Effector CD8-positive, alpha-beta T cell (primary cell): ENCODE measurements at places on chromosomes 2 and 18.

DNA sequence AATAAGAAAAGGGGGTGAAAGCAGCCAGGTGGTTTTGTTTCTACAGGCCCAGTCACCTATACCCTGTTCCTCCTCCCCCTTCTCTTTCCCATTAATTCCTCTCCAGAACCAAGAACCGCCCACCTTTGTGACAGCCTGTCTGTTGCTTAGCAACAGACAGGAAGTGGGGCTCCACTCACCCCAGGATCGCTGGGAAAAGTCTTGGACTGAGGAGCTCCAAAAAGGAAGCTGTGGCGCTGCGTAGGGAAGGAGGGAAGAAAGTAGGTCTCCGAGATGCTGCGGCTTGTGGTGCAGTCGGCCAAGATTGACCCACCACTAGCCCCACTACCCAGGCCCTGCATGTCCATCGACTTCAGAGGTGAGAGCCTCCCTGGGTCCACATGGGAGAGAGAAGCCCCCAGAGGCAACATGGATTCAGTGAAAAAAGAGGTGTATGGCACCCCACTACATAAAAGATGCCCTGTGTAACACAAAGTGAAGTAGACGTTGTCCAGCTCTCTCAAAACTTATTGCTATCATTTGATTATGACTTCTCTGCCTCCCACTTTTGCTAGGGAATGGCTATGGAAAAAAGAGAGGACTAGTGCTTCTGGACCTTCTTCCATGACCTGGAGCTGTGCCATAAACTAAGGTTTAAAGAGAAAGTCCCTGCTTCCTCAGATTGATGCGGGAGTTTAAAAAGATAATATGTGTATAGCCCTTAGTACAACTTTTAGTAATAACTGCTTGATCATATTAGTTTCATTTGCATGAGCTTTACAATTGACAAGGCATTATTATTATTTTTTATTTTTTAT, at the start of gene FER1L5:
FER1L5 (plus strand) TSS at position 201 of the 797 bp plus-strand sequence; CDS start at position 274, 73 bp downstream.
- no peak for DNase-seq

DNA sequence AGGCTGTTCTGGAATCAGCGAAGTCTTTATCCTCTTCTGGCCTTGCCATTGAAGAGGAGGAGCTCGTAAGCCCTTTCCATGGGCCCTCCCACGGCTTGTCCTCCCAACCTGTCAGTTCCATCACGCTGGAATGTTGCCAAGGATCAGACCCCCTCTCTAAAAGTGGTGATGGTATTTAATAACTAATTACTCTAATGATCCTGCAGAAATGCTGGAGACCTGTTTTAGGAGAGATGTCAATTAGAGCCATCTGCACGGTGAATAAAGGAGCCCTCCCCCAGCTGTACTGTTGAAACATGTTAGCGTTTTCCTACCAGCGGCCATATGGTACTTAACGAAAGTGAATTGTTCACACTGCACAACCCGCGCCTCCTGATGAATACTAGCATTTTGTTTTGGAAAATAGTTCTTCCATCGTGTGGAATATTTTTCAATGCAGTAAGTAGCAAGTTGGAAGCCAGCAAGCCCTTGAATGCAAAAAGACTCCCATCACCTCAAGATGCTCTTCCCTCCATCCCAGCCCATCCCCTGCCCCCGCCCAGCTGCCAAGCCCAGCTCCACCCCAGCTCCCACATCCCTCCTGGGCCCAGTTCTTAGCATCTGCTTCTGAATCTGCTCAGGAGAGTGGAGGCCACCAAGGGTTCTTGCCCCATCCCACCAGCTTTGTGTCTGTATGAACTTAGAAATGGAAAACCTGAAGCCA, 145.4 kb downstream of the KLHL29 start:
- no peak for DNase-seq

GRCh38 chr2:219331560-219332213, 857 bp downstream of the RESP18 start:
- no peak for DNase-seq

GRCh38 chr2:180706694-180707093, 273.7 kb upstream of the UBE2E3 start:
- no peak for DNase-seq

DNA sequence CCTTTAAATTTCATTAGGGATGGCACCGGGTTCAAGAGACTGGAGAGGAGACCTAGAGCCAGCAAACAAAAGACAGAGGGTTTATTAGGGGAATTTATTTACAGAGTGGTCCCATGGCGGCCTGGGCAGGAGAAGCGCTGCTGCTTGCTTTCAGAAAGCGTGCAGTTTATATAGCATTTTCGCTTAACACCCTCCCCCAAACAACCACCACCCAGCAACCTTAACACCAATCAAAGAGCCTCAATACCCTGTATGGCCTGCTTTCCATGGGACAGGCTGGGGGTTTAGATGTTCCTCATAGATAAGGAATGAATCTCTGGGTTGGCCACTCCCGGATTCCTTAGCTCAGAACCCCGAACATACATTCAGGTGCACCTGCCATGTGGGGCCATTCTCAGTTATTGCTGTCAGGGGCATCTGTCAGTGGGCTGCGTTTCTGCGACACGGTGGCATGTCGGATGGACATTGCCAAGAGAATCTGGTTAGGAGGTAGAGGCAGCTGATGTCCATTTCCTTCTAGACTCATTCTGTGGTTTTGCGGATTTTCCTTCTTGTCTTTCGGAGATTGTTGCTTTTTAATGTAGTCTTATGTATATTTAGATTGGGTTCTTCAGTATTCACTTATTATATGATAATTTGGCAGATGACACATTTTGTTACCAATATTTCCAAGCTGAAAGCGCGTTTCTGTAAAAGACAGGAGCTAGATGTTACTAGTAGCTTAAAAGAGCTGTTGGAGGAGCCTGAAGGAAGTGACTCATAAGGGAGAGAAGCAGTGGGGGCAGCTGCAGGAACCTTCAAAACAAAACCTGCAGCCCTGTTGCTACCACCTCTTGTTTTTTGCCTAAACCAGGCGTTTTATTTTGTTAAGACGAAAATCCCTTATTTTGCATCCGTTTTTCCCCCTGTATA, 7.2 kb downstream of the AGAP1 start:
- no peak for DNase-seq

DNA sequence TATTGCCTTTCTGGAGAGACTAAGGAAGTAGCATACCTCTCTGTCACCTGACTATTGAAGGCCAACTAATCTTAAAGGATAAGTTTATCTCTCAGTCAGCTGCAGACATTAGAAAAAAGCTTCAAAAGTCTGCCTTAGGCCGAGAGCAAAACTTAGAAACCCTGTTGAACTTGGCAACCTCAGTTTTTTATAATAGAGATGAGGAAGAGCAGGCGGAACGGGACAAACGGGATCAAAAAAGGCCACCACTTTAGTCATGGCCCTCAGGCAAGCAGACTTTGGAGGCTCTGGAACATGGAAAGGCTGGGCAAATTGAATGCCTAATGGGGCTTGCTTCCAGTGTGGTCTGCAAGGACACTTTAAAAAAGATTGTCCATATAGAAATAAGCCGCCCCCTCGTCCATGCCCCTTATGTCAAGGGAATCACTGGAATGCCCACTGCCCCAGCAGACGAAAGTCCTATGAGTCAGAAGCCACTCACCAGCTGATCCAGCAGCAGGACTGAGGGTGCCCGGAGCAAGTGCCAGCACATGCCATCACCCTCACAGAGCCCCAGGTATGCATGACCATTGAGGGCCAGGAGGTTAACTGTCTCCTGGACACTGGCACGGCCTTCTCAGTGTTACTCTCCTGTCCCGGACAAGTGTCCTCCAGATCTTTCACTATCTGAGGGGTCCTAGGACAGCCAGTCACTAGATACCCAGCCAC, 61.5 kb upstream of the FAM98A start:
- no peak for DNase-seq

DNA sequence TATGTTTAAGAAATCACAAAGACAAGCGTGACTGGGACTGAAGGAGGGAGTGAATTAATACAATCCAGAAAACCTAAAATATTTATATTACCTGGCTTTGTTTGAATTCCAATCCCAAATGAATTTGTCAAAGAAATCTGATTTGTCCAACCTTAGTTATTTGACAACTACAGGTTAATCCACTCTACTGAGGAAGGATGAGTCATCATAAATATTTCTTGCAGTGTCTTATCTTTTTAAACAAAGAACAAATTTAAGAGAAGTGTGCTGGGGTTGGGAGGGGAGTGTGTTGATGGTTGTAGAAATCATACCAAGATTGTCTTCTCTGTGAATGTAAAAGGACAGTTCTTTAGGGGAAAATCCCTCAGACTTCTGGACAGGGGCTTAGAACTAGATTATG, 1106.3 kb upstream of the SLC39A10 start:
- no peak for DNase-seq

GRCh38 chr2:28447943-28448792, 47.7 kb upstream of the PLB1 start:
- DNase-seq, result no peak

GRCh38 chr2:157611726-157612125, 16.9 kb downstream of the ACVR1C start:
- DNase-seq, result no peak

DNA sequence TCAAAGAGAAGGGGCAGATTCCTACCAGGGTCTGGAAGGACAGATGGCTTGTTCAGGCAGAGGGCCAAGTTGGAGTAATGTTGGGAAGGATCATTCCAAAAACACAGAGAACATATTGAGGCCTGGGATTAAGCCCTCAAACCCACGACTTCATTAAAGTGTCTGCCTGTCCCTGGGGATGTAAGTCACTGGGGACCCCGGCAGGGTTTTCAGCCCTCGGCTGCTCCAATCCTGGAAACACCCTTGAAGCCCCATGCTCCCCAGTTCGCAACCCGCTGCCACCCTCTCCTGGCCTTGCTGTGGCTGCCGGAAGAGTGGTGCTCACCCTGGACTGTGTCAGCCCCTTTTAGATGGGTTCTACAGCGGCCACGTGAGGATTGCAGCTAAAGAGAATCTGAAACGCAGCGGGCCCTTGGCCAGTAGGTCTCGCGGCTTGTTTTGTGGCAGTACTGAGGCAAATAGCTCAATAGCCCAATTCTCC, 79.9 kb downstream of the EPAS1 start:
- DNase-seq, result no peak

DNA sequence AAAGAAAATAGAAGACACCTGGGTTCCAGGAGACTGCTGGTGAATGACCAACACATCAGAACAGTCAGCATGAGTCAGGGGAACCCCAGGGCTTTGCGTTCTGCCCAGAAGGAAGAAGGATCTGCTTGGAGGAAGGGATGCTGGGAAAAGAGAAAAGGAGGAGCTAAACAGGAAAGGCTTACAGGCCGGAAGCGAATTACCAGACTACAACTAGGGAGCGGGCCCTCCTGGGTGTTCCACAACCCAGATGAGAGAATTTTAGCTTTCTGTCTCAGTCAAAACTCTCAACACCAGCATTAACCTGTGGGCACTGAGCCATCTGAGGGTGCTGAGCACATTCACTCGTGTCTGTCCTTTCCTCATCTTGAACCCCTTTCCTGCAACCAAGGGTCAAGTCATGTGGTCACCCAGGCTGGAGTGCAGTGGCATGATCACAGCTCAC, 19.2 kb downstream of the CDC42EP3 start:
- DNase-seq, result no peak
